Testis (tissue), 5 donors: ENCODE measurements at places on chromosomes 7 and 10. TPM values are rescaled to one million over a fixed set of nuclear protein-coding genes. Genes with fewer than 3 reads are reported as not detected.

DNA sequence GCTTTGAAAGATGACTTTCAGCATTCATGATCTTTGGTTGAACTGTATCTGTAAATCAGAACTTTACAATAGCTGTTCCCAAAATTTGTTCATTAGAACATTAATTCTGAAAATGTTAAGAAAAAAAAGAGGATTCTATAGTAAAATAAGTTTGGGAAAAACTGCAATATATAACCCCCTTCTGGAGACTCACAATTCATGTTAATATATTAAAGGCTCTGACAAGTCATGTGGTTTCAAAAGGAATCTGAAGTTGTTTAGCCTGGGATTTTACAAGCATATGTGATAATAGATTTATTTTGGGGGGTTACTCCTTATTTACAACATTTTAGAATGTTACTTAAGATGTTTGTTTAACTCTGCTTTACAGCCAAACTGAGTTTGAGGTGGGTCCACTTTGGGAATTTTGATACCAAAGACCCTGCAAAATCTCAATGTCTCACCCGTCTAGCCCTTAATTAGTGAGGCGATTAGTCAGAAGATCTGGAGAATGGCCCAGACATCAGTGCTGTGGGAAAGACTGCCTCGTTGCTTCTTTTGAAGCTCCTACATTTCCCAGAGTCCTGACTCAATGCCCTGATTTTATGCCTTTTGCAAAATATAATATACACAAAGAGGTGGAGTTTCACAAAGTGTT is 40.0 kb downstream of the CDK1 start:
- DNase-seq: no peak

DNA sequence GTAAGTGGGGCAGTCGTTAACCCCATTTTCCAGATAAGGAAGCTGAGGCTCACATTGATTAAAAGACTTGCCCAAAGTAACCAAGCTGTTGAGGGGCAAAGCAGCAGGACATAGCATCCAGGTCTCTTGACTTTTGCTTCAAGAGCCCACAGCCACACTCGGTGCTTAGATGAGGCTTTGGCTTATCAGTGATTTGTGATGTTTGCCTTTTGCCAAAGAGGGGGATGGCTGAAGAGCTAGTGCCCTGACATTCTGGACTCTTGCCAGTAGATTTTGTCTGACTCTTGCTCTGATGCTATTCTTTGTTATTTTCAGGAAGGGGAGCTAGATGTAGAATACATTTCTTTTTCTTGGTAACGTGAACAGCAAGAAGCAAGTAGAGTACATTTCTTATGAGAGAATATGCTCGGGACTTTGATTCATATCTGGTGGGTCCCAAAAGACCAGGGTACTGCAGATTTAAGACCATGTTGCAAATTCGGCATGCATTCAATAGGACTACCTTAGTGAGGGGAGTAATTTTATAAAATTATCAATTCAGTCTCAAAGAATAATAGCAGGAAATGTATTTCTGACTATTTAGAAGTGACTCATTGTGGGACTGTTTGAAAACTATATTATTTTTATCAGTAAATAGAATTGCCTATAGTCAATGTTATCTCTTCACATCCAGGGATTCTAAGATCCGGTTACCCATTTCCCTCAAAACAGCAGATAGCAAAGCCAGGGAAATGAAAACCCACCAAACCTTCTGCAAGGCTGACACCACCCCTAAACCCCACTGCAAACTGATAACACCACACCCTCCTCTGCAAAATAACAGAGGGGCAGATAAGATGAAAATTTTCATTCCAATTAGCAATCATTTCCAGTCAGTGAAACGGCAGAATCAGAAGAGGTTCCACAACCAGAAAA is 180.0 kb upstream of the BMPER start:
- DNase-seq: no peak

- no peak for DNase-seq
Observed at GRCh38 chr10:97876402-97876801, 26.8 kb downstream of the GOLGA7B start.

DNA sequence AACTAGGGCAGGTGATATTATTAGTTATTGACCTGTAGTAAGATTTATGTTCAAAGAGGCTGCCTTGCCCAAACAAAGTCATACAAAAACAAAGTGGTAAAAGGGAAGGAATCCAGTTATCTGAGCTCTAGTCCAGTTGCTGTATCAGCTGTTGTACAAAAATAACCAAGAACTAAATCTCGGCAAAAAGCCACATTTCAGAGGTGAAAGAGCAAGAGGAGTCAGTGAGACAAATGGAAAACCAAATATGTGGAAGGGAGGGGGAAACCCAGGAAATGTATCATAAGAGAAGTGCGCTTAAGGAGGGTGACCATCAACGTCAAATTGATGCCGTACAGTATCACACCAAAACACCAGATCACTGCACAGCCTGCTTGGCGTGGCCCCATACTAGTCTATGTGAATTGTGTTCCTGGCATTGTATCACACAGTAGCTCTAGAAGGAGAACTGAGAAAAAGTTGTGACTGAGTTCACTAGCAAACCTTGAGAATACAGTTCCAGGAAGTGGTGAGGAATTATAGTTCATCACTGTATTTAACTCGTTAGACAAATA is 6.4 kb downstream of the AGBL3 start:
- no peak for DNase-seq

FOXI2 gene
- 0.30 TPM for polyA plus RNA-seq
